ENCODE measurements at places on chromosomes 11 and 22.

DNA sequence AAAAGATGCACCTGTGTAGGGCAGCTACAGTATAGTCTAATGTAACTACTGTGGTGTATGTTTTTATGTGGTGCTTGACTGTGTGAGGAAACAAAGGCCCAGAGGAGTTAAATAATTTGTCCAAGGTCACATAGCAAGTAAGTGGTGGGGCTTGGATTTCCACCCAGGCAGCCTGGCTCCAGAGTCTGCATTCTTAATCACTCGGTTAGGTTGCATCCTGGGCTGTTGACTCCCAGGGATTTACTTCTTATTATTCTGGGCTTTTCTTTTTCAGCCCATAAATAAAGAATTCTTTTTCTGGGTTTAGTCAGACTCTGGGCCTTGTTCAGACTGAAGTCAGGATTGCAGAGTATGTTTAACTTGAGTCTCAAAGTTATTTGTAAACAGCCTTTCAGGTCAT is 82.1 kb downstream of the ARHGAP42 start:
- DNase-seq = no peak

DNA sequence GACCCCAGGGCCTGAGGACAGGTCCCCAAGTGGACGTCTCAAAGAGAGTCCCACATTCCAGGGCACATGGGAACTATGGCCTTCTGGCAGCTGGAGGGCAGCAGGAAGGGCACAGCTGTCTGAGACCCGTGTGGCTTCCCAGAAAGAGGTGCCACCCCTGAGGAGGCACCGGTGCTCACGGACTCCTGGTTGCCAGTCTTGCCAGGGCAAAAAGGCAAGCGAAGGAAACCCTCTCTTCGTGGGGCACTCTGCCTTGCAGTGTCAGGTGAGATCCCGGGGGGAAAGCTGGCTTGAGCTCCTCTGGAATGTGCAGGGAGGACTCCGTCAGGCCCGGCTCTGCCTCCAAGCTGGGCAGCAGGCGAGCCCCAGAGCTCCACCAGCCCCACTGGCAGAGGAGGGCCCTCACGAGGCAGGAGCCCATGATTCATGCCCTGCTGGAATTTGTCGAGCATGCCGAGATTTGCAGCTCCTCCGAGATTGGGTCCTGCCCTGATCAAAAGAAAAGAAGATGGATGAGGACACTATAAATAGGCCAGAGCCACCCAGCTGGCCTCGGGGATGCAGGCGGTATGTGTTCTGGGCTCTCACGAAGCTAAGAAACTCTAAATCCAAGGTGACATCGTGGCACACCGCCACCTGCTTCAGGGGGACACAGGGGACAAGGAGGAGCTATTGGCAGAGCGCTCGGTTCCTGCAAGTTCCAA is 9.9 kb upstream of the CELSR1 start:
- no peak for DNase-seq

DNA sequence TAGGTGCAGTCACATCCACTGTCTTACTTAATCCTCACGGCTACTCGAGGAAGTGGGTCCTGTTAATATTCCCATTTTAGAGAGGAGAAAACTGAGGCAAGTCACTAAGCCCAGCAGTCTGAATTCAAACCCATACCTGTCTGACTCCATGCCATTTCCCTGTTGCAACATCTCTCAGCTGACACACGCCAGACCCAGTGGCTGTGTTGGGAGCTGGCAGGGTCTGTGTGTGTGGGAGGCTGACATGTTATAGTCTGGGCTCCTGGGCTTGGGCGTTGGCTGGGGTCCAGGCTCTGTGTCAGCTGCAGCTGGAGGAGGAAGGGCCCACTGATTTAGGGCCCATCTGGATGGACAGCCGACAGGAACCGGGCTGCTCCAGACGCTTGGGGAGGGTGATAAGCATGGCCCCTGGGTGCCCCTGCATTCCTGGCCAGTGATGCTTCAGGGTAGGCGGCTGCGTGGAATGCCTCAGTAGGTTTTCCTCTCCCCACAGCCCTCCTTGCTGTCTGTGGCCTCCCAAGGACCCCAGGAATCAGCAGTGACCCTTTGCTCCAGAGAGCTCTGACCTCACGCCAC is 562.5 kb downstream of the MN1 start:
- DNase-seq = peak; percentile 81

- peak; percentile 62 for DNase-seq
These were observed 1.1 kb upstream of the NECTIN1 start for GRCh38 chr11:119729951-119730613.

GRCh38 chr22:45448431-45448830 is 34.9 kb downstream of the RIBC2 start:
- no peak for DNase-seq
